ENCODE measurements at places on chromosomes 2 and 18.

DNA sequence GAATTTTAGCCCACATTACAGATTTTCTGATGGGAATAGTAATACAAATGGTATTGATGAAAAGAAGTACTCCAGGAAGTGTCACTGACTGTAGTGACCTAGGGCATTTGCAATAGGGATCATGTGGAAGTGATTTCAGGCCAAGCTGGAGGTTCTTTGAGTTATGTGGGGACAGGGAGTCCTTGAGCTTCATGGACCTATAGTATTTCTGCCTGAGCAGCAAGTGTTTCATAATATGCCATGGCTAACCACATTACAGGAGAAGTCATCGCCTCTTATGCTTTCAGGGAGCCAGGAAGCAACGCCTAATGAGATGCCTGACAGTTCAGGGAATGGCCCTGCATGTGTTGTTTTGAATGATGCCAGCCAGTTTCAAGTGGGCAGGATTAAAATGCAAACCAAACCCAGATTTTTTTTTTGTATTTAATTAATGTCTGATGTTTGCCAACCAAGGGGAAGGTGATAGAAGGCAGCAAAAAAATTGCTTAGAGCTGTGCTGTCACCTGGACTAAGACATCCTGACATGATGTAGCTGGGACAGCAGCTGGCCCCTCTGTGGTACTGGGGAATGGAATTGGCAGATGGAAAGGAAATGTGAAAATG, 109.5 kb downstream of the RAPGEF4 start:
- no peak for DNase-seq

DNA sequence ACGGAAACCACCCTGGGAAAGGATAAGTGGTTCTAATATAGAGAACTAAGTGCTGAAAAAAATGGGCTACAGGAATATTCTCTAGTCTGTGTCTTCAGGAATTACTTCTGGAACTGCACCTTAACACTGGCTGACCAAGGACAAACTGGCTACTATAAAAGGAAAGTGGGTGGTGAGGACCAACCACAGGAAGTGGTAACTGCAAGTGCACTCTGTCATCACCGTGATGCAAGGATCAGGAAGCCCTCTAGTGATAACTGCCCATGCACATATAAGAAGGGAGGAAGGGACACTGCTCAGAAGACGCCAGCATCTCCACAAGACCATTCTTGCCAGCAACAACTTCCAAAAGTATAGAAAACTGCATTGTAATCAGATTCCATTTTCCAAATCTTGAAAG, 424.4 kb upstream of the RGPD4 start:
- no peak for DNase-seq

- DNase-seq, result no peak
These were observed 321.9 kb upstream of the GALNT5 start for GRCh38 chr2:156935616-156936015.

GRCh38 chr2:223696719-223697118, 94.6 kb upstream of the SCG2 start:
- no peak for DNase-seq

GRCh38 chr18:68469049-68469625, 245.8 kb downstream of the TMX3 start:
- DNase-seq, result no peak

- no peak for DNase-seq
These were observed 83.7 kb downstream of the FMNL2 start for GRCh38 chr2:152418688-152419087.

DNA sequence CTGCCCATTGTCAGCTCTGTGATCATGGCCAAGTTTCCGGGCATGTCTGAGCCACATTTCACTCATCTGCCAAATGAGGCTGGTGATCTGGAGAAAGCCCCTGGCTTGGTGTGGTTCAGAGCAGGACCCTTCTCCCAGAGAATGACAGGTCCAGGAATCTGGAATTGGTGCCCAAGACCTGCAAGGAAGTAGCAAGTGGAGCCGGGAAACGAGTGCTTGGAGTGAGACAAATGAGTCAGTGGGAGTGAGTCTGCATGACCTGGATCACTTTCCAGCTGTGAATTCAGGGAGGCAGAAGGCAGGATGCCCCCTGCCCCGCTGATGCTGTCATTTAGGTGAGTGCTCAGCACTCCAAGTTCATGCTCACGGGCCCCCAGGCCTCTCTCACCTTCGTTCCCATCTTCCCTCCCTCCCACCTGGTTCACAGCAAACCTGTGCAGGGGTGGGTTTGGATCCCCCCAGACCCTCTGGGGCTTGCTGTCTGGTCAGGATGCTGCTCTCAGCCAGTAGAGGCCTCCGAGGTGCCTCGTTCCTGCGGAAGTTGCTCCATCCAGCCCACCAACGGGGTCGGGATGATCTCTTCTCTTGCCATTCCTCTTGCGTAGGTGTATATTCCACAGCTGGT, 104.4 kb downstream of the INHBB start:
- no peak for DNase-seq

- no peak for DNase-seq
These were observed 4.2 kb upstream of the ITGA6 start for GRCh38 chr2:172423160-172423559.

- no peak for DNase-seq
These were observed 11.6 kb downstream of the ZEB2 start for GRCh38 chr2:144508172-144508851.

- no peak for DNase-seq
These were observed 24.2 kb upstream of the COX7A2L start for GRCh38 chr2:42385225-42385624.

- no peak for DNase-seq
These were observed 721.0 kb downstream of the PLCL1 start for GRCh38 chr2:198525211-198525969.

DNA sequence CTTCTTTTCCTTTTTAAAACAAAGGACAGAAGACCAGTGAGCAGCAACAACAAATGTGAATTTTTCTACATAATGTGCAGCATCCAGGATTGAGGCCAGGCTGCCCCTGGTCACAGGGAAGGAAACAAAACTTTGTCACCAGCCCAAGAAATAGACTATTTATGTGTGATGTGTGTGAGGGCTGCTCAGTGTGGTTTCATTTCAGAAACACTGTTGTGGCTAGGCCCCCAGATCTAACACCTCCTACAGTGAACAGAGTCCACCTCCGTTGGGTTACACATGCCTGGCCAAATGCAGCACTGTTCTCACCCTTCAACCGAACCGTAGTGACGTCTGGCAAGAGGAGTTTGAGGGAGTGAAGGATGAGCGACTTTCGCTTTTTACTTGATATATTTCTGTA, 146.3 kb upstream of the RIOK3 start:
- DNase-seq, result peak; percentile 10

- DNase-seq, result no peak
These were observed 169.3 kb downstream of the HDAC4 start for GRCh38 chr2:239231231-239232194.

DNA sequence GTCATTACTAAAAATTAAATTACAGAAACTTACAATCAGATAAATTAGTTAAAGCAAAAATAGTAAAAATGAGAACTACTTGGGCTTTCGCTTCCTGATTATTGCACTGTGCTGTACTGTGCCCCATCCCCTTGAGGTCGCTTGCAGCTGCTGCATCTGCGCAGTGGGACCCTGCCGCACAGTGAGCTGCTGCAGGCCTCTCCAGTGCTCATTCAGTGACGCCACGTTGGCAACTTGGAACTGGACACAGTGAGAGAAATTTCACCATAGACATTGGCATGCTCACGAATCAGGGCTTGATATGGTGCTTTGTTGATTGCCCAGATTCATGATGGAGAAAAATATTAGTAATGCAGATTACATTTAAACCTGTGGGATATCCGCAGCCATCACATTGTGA, 290.8 kb upstream of the MYT1L start:
- no peak for DNase-seq

Measured in activated CD8-positive, alpha-beta memory T cell treated with anti-CD3 and anti-CD28 coated beads for 1 hour (primary cell).